ENCODE measurements at places on chromosomes 11 and 22. TPM values are rescaled to one million over a fixed set of nuclear protein-coding genes. Genes with fewer than 3 reads are reported as not detected.

GRCh38 chr11:130827451-130828377, 88.6 kb downstream of the SNX19 start:
- DNase-seq, result peak; percentile 62

The RPUSD4 gene
- total RNA-seq, result 13.7 TPM

- DNase-seq, result no peak
These were observed 93.8 kb upstream of the BLID start for GRCh38 chr11:122209619-122210366.

The TENM4 gene
- total RNA-seq, result not detected

- peak; percentile 47 for DNase-seq
These were observed 1.1 kb upstream of the MRGPRX4 start for GRCh38 chr11:18171377-18172000.

GRCh38 chr11:62607714-62608113, 4.9 kb downstream of the EML3 start:
- DNase-seq, result no peak

DNA sequence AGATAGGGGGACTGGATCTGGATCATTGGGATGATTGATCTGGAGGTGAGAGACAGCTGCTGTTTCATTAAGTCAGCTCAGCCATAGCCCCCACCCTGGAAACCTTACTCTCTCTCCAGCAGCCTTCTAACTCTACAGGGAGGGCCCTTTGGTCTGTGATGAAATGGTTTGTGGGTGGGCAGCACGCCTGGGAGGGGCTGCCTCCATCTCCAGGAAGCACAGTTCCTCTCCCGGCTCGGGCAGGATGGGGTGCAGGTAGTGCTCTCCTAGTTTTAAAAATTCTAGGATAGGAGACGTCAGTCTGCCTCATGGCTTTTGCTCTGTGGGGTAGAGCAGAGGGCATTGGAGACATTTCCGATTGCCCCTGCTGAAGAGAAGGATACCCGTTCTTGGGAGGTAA, 89.7 kb downstream of the CEP164 start:
- no peak for DNase-seq

GRCh38 chr22:27179161-27179560, 521.8 kb downstream of the MIAT start:
- DNase-seq, result no peak

The FGF4 gene
- not detected for total RNA-seq

- no peak for DNase-seq
These were observed 54.7 kb downstream of the PHF21B start for GRCh38 chr22:44955102-44955501.

DNA sequence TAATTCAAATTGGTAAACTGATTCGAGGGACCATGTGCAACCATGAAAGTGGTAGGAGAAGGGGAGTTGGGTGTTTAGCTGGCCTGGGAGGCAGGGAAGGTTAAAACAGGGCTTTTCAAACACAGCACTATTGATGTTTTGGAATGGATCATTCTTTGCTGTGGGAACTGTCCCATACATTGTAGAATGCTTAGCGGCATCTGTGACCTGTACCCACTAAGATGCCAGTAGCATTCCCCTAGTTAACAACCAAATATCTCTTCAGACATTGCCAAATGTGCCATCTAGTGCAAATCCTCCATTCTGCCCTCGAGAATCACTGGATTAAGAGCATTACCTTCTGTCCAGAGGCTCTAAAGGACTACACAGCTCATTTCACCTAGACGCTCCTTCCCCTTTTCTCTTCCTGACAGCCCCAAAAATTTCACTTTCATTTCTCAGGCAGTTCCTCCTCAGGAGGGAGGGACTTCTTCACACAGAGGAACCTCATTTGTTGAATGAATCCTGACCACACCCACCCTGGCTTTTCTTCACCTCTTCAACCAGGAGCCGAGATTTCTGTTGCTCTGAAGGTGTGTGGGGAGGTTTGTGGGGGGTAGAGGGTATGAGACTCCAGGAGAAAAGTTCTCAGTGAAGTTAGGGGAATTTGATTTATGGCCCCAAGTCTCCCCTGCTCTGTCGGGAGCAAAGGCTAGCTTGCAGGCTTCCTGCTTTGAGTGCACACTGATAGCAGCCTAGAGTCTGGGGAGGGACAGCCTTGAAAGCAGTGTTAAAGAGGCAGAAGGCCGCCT, at the start of gene TRIM34:
Gene TRIM34 (plus strand): TSS at position 513 of the 791 bp plus-strand sequence. CDS start 7,331 bp downstream, outside the sequence.
- DNase-seq, result peak; percentile 63

The OR4X2 gene
- total RNA-seq, result not detected

DNA sequence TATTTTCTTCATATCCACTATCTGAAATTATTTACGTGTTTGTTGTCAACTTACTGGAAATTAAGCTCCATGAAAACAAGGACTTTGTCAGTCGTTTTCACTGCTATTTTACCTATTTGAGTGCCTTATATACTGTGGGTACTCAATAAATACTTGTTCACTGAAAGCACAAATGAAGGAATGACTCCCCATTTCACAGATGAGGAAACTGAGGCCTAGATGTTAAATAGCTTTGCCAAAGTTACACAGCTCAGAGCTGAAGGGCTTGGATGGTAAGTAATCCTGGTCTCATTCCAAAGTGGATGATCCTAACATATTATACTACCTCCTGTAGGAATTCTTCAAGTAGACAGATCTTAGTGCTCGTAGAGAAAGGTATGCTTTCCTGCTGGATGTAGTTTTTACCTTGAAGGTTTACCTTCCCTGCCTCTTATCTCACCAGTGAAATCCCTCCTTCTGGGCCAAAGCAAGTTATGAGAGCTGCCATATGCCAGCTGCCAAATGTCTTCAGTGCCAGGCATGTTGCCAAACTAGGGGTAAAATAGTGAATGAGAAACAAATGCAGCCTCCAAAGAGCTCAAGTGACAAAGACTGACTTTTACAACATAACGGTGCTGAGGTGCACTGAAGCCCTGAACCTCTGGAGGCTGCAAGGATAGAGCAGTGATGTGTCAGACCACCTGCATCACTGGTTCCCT, 129.7 kb downstream of the TRIM44 start:
- DNase-seq, result no peak

The GAL gene
- not detected for total RNA-seq

GRCh38 chr11:99968336-99968735, 718.8 kb upstream of the ARHGAP42 start:
- no peak for DNase-seq

DNA sequence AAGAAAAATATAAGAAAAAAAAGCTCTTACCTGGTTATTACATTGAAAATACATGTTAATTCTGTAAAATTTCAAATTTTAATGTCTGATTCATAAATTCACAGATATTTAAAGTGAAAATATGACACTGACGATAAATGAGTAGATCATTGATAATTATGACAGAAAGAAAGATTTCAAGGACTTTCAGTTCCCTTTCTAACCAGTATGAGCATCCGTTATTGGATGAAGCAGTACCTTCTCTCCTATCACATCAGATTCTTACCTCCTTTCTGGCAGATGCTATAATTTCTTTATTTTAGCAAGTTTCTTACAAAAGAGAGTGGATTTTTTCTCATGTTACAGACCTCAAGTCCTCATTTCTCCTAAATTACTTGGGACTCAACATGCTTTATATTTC, 847.3 kb downstream of the JRKL start:
- no peak for DNase-seq

The TEAD1 gene
- 123 TPM for total RNA-seq

DNA sequence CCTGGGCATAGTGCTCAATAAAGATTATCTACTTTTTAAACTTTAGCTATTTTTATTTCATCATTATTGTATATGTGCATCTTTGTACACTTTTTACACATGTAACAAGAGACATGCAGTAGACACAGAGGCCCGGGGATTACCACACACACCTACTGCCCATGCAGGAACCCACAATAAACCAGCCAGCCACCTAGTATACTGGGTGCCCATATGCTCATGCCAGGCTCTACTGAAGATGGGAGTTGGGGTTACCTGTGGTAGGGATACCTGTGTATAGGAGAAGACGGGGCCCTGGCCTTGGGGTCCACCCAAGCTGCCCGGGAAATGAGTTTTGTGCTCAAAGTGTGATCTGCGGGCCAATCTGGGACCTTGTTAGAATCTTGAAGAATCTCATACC, 31.2 kb upstream of the P2RY2 start:
- no peak for DNase-seq

The SCN2B gene
- not detected for total RNA-seq

DNA sequence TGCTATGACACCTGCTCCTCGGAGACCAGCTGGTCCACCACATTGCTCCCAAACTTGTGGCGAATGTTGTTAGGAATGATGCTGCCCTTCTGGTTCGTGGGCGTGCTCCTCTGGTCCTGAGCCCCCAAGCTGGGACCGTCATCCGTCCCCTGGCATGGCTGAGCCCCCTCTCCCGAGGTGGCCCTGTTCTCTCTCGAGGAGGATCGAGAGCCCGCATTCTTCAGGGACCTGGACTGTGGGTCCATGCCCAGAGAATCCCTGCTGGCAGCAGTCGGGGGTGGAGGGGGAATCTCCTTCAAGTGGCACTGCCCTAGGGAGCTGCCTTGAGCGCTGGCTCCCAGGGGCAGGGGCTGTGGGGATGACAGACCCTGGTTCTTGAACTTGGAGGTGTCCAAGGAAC, 17.4 kb downstream of the TST start:
- no peak for DNase-seq

The LDHAL6A gene
- not detected for total RNA-seq

- DNase-seq, result no peak
These were observed 46.8 kb downstream of the ATXN10 start for GRCh38 chr22:45718391-45718790.

DNA sequence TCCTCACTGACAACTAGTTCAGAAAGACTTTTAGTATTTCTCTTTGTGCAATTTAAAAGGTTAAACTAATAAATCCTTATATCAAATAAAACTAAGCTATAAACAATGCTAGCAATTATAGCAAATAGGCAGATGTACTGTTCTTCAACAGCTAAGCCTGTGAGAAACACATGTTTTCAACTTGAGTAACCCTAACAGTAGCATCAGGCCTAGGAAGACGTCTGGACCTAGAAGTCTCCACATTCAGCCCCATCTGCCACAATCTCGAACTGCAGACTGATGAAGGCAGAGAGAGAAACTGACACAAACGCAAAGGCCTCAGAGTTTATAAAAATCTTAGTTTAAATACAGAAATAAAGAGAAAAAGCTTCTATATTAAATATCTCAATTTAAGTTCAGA, 2.5 kb downstream of the ST13 start:
- DNase-seq, result no peak

GRCh38 chr11:121137005-121137404, 36.0 kb downstream of the TECTA start:
- DNase-seq, result no peak

The BSX gene
- not detected for total RNA-seq

DNA sequence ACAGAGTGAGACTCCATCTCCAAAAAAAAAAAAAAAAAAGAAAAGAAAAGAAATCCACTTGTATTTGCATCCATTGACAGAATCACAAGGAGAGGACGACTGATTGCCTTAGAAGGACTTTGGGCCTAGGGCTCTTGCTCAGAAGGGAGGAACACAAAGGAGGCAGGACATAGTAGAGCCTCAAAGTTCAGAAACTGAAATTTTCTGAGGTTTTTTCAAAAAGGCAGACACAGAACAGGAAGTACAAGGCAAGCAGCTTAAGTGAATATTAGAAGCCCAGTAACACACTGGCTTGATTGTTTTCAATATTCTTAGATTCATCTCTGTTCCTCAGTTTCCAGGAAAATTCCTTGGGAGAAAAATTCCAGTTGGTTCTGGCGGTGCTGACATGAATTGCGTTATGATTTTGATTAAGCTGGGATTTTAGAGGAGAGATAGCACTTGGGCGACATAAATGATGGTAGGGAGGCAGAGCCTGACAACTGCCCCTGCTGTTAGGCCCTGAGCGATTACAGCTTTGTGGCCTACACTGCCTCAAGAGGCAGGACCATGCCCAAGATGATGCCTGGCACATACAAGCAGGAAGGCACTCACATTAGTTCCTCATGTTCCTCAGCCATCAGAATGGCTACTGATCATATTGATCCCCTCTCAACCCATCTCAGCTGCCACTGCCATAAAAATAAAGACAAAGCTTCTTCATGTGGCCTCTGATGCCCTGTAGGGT, 15.3 kb downstream of the CLPB start:
- no peak for DNase-seq

The THYN1 gene
- 24.7 TPM for total RNA-seq

GRCh38 chr11:102626676-102627075, 1.5 kb upstream of the MMP20 start:
- no peak for DNase-seq

The JOSD1 gene
- 53.5 TPM for total RNA-seq

GRCh38 chr11:47979378-47980087, 826 bp upstream of the PTPRJ start:
- no peak for DNase-seq

DNA sequence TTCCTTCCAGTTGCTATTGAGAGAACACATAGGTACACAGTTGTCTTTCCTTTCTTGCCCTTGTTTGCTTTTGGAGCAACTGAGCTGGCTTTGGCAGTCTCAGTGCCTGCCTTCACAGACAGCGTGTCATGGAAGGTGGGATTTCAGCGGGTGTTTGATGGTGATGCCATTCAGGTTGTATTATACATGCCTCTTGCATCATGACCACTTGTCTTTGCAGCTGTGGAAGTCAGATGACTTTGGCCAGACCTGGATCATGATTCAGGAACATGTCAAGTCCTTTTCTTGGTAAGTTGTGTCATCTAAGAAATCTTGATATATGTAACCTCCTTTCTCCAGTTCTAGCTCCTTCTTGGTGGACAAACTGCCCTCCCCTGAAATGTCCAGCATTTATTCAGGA, 37.1 kb upstream of the SORL1-AS1 start:
- no peak for DNase-seq

GRCh38 chr11:33930317-33931021, 38.6 kb upstream of the LMO2 start:
- DNase-seq, result no peak

The CARD16 gene
- total RNA-seq, result 123 TPM

GRCh38 chr11:80520507-80520887, 1079.7 kb upstream of the TENM4 start:
- DNase-seq, result no peak

The MMP13 gene
- not detected for total RNA-seq

DNA sequence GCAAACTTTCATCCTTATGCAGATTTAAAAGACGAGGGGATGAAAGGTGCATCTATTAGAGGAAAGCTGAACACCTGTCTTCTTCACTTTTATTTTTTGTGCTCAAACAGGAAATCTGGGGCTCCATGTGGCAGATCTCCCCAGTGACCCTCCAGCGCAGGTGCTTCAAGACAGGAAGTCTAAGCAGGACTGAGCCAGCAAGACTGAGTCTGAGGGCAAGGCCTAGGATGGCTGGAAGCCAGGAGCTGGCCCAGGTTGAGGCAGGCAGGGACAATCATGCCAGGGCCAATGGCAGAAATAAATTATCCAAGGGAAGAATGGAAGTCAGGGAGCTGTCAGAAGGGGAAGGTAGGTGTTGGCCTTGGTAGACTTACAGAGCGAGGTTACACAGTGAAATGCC, 101.1 kb upstream of the SPON1 start:
- no peak for DNase-seq

Measured in SJSA1 (cell line).